Germinal center (tissue), 1 donor: ENCODE measurements at places on chromosomes 3 and 15.

GRCh38 chr3:14946739-14947099, 664 bp upstream of the NR2C2 start:
- no peak for DNase-seq

- DNase-seq, result no peak
Observed at GRCh38 chr3:195524171-195524896, 18.8 kb downstream of the PPP1R2 start.

DNA sequence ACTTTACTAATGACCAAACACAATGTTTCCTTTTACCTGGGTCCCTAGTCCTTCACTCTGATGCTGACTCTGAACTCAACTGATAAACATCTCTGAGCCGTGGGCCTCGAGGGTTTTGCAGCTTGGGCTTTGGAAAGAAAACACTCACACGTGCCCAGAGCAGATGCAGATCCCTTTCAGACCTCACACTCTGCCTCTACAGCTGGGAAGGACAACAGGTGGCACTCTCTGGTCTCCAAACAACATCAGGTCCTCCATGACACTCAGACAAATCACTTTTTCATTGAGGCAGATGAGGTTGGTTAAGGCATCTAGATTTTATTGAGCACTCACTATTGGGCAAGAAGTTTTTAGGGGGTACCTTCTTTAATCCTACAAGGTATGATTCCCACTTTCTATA, 64.7 kb upstream of the NTRK3 start:
- DNase-seq, result no peak

DNA sequence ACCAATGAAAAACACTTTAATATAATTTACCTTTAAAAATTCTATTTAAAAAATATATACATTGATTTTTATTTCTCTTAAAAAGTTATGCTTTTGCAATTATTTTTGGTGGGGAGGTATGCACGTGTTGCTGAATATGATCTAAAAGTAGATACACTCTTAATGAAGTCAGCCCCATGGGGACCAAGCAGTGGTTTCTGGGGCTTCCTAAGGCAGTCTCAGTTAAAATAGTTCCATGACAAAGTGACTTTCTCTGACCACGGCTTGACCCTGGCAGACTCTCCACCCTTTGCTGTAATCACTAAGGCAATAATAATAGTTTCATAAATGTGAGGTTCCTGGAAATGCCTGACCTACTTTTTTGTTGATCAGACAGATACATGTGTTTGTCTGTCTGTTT, 50.4 kb downstream of the CCR4 start:
- peak; percentile 22 for DNase-seq

- no peak for DNase-seq
Observed at GRCh38 chr3:63972196-63972595, 51.1 kb downstream of the PSMD6 start.

- DNase-seq, result no peak
Observed at GRCh38 chr15:53829471-53829870, 70.0 kb upstream of the WDR72 start.

- DNase-seq, result no peak
Observed at GRCh38 chr3:2268779-2269178, 170.1 kb downstream of the CNTN4 start.

DNA sequence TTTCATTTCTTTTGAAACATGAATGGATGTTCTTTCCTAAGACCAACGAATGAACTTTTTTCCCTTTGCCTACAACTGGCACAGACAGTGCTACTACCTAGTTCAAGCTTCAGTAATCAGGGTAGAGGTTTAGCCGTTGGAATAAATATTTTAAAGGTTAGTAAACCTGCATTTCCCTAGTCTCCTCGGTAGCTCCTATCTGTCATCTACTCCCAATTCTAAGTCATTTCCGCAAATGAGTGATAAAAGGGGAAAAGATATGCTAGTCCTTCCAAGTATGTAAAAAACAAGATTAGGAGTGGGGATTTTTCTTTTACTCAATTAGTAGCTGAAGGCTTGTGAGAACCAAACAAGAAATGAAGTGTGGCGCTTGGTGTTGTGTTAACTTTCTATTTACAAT, 15.2 kb downstream of the SLTM start:
- DNase-seq, result no peak

DNA sequence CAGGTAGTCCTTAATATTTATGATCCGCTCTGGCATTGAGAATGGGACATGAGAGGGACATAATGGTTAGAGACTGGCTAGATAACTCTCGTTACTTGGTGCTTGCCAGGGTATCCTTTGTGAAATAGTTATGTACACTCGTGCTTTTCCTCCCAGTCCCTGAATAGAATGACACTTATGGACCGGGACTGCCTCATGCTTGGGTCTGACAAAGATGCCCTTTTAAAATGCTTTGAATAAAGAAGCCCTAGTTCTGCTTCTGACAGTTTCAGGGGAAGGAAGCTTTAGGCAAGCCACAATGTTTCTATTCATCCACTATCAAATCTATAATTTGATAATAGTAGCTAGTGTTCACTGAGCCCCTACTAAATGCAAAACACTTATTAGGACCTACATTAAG, 29.4 kb downstream of the POLR2M start:
- DNase-seq, result no peak

- no peak for DNase-seq
Observed at GRCh38 chr3:179971280-179971679, 65.5 kb downstream of the PEX5L start.

- DNase-seq, result no peak
Observed at GRCh38 chr3:53885239-53885638, 3.3 kb upstream of the ACTR8 start.

GRCh38 chr3:49015765-49016164, 2.6 kb downstream of the DALRD3 start:
- DNase-seq, result no peak

GRCh38 chr15:40958146-40958545, 4.9 kb downstream of the CHAC1 start:
- no peak for DNase-seq

DNA sequence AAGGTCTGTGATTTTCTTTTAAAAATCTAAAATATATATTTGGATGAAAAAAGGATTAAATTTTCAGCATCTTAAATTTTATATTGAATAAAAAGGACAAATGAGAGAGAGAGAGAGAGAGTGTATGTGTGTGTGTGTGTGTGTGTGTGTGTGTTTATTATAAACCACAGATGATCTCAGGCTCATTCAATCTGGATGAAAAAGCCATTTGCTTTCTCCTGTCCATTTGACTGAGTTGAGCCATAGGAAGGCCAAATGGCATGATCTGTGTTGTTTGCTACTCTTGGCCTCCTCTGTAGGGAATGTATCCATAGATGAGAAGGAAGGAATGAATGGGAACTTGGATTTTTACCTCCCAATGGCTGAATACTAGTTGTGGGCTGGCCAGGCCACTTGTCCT, 92.5 kb upstream of the MEX3B start:
- no peak for DNase-seq

GRCh38 chr3:156256256-156256655, 135.9 kb downstream of the KCNAB1 start:
- DNase-seq, result no peak

- no peak for DNase-seq
Observed at GRCh38 chr3:28598165-28598564, 249.5 kb upstream of the AZI2 start.

GRCh38 chr15:32683906-32684584, 33.8 kb upstream of the GREM1 start:
- no peak for DNase-seq

DNA sequence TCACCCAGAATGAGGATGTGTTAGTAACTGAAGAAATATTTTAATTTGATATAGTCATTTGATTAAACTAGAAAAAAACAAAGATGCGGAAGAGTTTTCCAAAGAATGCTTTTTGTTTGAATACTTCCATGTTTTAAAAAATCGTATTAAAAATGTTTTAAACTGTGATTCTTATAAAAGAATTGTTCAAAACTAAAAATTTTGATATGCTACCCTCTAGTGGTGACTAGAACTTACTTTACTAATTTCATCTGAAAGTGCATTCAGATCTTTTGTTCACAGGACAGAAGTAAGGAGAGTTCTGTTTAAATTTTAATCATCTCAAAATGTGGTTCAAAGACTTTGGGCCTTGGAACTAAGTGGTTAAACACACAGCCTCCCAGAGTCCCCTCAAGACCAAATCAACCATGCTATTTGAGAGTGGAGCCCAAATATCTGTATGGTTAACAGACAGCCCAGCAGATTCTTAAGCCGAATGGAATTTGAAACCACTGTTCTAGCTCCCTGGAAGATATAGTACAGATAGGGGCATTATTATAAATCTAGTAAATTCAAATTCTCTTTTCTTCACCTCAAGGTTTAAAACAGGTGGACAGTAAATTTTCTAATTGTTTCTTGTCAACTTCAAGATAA, 45.2 kb upstream of the SYNPR start:
- no peak for DNase-seq

- no peak for DNase-seq
Observed at GRCh38 chr3:117193390-117193789, 483.8 kb downstream of the TUSC7 start.

DNA sequence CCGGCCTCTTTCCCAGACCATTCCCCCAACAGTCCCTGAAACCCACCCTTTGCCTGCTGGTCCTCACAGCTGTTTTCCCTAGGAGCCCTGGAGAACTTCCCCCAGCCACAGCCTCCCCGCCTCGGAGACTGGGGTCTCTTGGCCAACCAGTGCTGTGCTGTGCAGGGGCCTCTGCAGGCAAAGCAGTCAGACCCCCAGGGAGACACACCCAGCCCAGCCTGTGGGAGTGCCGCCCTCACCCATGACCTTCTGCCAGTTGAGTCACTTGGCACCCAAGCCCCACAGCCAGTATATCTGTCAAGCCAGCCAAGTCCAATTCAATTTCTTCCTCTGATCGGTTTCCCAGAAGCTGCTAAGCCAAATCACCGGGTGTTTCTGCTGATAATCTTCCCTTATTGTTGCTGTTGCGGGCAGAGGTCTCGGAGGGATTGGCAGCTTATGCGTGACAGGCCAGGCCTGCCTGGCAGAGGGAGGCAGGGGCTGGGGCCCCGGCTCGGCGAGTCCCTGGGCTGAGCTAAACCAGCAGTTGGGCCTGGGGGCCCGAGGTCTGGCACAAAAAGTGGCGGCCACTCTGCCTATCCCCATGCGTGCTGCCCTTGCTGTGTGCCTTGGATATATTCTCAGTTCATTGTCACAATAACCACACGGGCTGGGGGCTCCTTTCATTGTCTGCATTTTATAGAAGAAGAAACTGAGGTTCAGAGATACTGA, 65.6 kb upstream of the SLC6A1 start:
- DNase-seq, result no peak

DNA sequence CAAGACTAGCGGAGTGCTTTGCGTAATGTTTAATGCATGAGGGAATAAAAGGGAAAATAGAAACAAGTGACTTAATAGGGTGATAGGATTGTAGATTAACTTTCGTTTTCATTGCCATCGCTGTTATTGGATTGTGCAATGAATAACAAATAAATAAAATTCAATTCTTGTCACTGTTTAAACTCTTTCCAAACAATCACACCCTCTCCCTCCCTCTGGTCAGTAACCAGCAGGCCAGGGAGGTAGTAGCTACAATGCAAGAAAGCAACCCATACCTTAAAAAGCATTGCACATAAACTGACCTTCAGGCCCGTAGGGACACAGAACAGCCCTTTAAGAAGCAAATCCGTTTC, 705 bp upstream of the TFRC start:
- DNase-seq, result peak; percentile 62

DNA sequence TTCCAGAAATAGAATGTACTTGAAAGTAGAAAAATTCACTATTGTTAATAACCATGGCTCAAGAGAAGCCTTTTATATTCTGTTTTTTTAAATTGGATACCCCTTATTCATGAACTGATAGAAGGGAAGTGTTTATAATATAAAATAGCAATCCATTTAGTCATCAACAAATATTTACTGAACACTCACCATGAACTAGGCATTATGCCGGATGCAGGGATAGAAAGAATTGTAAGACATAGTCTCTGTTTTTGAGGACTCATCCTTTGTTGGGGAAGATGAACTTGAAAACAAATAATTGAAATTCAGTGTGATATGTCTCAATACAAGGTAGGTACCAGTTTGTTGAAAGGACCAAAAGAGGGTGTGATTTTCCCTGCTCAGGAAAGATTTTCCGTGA, 160.9 kb upstream of the SATB1 start:
- DNase-seq, result no peak

DNA sequence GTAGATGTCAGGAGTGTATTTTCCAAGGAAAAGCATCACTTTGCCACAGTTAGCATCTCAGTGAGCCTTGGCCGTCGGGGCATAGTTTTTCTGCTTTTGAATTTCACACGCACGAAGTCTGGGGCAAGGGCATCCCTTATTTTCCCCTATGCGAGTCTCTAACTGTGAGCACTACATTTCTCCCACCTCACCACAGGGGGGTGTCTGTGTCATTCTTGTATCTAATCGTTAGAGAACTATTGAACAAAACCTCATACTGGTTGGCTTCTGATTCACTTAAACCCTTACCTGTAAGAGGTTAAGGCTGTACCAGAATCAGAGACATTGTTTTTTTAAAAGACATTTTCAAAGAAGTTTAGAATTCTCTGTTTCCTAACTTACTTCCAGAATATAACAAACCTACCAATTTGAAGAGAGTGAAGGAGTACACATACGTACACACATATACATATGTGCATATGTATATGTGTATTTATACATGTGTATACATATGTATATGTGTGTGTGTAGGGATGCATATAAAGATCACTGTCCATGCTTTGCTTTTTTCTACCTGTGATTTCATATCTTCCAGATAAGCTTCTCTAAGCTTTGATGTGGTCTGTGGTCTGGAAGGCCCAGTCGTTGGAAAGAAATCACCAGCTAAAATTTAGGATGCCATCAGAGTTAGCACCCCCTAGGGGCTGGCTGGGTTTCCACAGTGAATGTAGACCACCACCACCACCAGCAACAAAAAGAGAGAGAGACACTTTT, 49.4 kb downstream of the MYZAP start:
- peak; percentile 8 for DNase-seq

- DNase-seq, result no peak
Observed at GRCh38 chr15:95446854-95447253, 883.6 kb upstream of the NR2F2 start.

DNA sequence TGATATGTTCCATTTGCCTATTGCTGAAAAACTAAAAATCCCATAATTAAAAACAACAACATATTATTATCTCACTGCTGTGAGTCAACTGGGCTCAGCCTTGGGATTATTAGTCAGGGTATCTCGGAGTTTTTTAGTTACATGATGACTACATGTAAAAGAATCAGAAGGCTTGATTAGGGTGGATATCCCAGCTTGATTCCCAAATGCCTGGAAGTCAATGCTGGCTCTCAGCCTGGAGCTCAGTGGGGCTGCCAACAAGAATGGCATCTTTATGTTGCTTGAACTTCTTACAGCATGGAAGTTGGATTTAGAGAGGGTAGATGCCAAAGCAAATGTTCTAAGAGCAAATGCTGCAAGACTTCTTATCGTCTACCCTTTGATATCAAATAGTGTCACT, 278.5 kb downstream of the PLOD2 start:
- DNase-seq, result no peak
